ENCODE measurements at places on chromosomes 13 and 19. TPM values are rescaled to one million over a fixed set of nuclear protein-coding genes. Genes with fewer than 3 reads are reported as not detected.

TMEM145 gene
- not detected for total RNA-seq

GRCh38 chr13:53068585-53069520 lies 40.2 kb downstream of the OLFM4 start:
- no peaks in the 10 kb centered on the region for H3K36me3 ChIP-seq
- DNase-seq = no peak
- no peak overlapping the region for H3K4me3 ChIP-seq
- H3K27me3 ChIP-seq = no peaks in the 10 kb centered on the region

- H3K27me3 ChIP-seq = no peaks in the 10 kb centered on the region
- no peak overlapping the region for H3K27ac ChIP-seq
- no peak overlapping the region for H3K4me3 ChIP-seq
Measured at GRCh38 chr13:36530050-36530789, 97.9 kb downstream of the CCNA1 start.

DNA sequence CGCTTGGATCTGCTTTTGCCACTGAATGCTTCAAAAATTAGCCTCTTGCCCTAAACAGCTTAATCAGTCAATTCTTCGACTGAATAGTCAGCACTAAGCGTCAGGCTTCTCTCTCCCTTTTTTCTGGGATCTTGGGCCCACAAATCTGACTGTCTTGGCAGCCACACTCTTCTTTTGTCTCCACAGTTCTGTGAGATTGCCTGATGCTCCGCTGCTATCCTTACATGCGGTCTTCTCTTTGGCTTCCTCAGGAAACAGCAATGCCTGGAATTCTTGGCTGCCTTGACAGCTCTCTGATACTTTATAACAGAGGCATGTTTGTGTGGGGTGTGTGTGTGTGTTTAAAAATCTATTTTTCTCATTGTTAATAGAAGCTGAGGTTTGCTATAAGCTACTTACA lies 32.6 kb downstream of the ERCC5 start:
- no peaks in the 10 kb centered on the region for H3K27me3 ChIP-seq
- no peak overlapping the region for H3K4me3 ChIP-seq
- H3K4me1 ChIP-seq = no peaks in the 10 kb centered on the region
- peaks cover 22% of the 10 kb centered on the region for H3K36me3 ChIP-seq
- no peak for DNase-seq

GRCh38 chr19:16069813-16070365 lies 6.4 kb upstream of the TPM4 start:
- H3K4me3 ChIP-seq = peak overlapping the region; percentile 82
- no peaks in the 10 kb centered on the region for H3K27me3 ChIP-seq
- peak overlapping the region; percentile 99 for H3K27ac ChIP-seq
- peaks cover 5% of the 10 kb centered on the region for H3K36me3 ChIP-seq

LYPD5 gene
- total RNA-seq = 2.0 TPM

DNA sequence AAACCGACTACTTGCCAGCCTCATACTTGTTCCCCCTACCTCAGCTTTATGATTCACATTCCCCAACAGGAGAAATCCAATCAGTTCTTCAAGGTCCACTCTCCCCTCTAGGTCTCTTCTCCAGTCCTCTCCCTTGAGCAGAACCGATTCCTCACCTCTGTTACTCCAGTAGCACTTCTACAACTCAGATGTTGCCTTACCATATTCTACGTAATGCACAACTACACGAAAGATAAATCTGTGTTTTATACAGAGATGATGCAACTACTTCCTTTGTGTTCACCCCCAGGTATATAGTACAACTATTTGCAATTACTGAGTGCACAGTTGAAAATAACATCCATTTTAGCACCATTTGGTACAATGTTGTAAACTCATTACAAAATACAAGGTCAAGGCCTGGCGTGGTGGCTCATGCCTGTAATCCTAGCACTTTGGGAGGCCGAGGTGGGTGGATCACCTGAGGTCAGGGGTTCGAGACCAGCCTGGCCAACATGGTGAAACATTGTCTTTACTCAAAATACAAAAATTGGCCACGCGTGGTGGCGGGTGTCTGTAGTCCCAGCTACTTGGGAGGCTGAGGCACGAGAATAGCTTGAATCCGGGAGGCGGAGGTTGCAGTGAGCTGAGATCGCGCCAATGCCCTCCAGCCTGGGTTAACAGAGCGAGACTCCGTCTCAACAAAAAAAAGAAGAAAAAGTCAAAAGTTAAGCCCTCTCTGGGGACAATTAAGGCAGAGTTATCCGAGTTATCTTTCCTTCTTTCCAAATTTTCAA lies 2.8 kb upstream of the WBP4 start:
- H3K4me3 ChIP-seq = peak overlapping the region; percentile 61
- H3K36me3 ChIP-seq = no peaks in the 10 kb centered on the region
- no peak for DNase-seq

CHMP2A gene
- 144 TPM for total RNA-seq

UBE2L5 gene
- 1.6 TPM for total RNA-seq

GRCh38 chr13:94548821-94549231 lies 47.1 kb downstream of the TGDS start:
- H3K27ac ChIP-seq = peak overlapping the region; percentile 95
- H3K36me3 ChIP-seq = no peaks in the 10 kb centered on the region
- peaks cover 8% of the 10 kb centered on the region for H3K4me1 ChIP-seq
- peak overlapping the region; percentile 69 for H3K4me3 ChIP-seq

- H3K4me3 ChIP-seq = peak overlapping the region; percentile 70
- no peaks in the 10 kb centered on the region for H3K27me3 ChIP-seq
- H3K27ac ChIP-seq = peak overlapping the region; percentile 91
- peak; percentile 72 for DNase-seq
- H3K4me1 ChIP-seq = peaks cover 43% of the 10 kb centered on the region
- H3K36me3 ChIP-seq = peaks cover 8% of the 10 kb centered on the region
Measured at GRCh38 chr19:39341129-39341718, 997 bp upstream of the SAMD4B start.

DUS3L gene
- 36.4 TPM for total RNA-seq

- DNase-seq = peak; percentile 88
- no peaks in the 10 kb centered on the region for H3K27me3 ChIP-seq
- H3K27ac ChIP-seq = no peak overlapping the region
- H3K4me1 ChIP-seq = no peaks in the 10 kb centered on the region
Measured at GRCh38 chr19:16771618-16772017, 52.0 kb downstream of the NWD1 start.

DNA sequence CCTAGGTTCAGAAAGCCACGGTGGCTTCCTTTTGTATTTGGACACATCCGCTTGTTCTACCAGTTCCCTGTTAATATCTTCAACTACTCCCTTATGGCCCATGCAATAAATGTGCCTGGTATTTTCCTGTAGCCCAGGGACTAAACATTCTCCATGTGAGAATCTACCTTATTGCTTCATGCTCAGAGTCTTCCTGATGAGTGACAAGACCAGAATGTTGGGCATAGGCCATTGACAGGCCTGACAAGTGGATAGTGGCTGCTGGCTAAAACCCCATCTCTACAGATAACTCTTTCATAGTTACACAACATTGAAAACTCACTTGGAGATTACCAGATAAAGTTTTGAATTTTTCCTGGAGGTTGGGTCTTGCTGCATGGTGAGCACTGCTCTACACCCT lies 449.9 kb downstream of the HS6ST3 start:
- no peak for DNase-seq
- no peak overlapping the region for H3K27ac ChIP-seq
- no peak overlapping the region for H3K4me3 ChIP-seq
- no peaks in the 10 kb centered on the region for H3K36me3 ChIP-seq
- H3K4me1 ChIP-seq = no peaks in the 10 kb centered on the region

DOCK6 gene
- total RNA-seq = 39.9 TPM

GRCh38 chr13:32791545-32792172 lies 205.4 kb downstream of the PDS5B start:
- no peak for DNase-seq
- H3K36me3 ChIP-seq = no peaks in the 10 kb centered on the region
- H3K27me3 ChIP-seq = no peaks in the 10 kb centered on the region
- H3K4me3 ChIP-seq = no peak overlapping the region
- no peaks in the 10 kb centered on the region for H3K4me1 ChIP-seq
- no peak overlapping the region for H3K27ac ChIP-seq

DNA sequence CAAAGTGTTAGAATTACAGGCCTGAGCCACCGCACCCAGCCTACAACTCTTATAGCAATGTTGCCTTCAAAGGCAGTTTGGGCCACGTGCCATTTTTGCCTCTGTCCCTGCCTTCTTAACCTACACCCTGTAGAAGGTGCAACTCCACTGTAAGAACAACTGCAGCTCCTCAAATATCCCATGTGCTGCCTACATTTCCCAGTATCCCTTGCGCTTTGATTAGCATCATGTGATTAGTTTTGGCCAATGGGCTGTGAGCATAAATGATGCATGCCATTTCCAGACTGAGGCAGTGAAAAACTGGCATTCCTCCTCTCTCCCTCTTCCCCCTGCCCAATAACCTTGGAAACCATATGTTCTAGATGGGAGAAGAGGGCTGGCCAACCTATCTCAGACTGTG lies 75.2 kb upstream of the MRI1 start:
- H3K4me1 ChIP-seq = no peaks in the 10 kb centered on the region
- H3K4me3 ChIP-seq = no peak overlapping the region
- H3K27me3 ChIP-seq = no peaks in the 10 kb centered on the region
- no peak for DNase-seq
- H3K27ac ChIP-seq = no peak overlapping the region

DNA sequence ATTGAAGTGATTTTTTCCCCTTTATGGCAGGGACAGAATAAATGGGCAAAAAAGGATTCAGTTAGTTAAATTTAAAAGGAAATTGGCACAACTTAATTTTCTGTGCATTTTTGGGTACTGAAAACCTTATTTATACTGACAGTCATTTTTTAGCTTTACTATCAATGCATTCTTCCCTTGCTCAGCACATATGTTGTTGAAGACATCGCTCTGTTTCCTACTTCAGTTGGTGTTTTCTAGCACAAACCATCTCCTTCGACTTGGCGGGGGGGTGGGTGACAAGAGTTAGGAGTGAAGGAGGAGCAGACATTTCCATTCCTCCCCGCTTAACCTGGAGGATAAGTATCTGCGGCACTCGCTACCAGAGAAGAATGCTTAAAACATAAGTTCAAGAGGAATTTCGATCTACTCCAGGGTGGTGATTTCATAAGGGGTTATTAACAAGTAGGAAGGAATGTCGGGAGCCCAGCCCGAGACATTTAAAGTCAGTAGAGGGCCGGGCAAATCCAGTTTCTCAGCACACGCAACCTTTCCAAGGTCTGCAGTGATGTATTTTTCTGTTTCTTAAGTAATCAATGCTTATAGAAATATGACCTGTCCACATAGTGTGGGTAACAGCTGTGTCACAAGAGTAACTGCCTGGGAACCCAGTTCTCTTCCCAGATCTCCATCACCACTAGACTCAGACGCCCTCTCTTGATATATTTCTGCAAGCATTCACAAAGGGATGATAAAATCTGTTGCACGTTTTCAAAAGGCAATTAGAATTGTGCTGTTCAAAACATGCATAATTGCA lies 525.8 kb downstream of the MYO16 start:
- DNase-seq = no peak
- no peaks in the 10 kb centered on the region for H3K27me3 ChIP-seq
- H3K4me1 ChIP-seq = peaks cover 30% of the 10 kb centered on the region

GRCh38 chr19:49713236-49713845 lies 22.4 kb downstream of the CPT1C start:
- H3K27ac ChIP-seq = no peak overlapping the region
- no peak for DNase-seq
- H3K36me3 ChIP-seq = no peaks in the 10 kb centered on the region
- no peaks in the 10 kb centered on the region for H3K4me1 ChIP-seq

RNF225 gene
- not detected for total RNA-seq

DNA sequence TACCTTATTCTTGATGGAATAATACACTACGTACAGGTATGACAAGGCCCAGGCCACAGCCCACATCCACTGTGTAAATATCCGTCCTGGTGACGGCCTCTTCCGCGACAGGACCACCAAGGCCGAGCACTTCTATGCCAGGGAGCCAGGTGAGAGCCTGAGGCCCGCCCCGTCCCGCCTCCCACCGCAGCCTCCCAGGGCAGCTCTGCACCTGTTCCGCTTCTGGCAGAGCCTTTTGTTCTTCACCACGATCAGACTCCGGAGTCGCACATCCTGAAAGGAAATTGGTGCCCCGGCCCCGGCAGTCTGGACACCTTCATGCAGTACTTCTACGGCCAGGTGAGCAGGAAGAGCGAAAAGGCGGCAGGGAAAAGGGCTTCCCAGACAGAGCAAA lies 10.6 kb upstream of the ZNF358 start:
- no peak for DNase-seq
- H3K36me3 ChIP-seq = no peaks in the 10 kb centered on the region
- no peak overlapping the region for H3K27ac ChIP-seq
- H3K4me3 ChIP-seq = no peak overlapping the region
- H3K4me1 ChIP-seq = peaks cover 31% of the 10 kb centered on the region

PCDH9 gene
- 15.7 TPM for total RNA-seq

CYP4F22 gene
- total RNA-seq = not detected

- H3K27me3 ChIP-seq = no peaks in the 10 kb centered on the region
- H3K27ac ChIP-seq = no peak overlapping the region
- H3K4me1 ChIP-seq = peaks cover 39% of the 10 kb centered on the region
- DNase-seq = no peak
- no peaks in the 10 kb centered on the region for H3K36me3 ChIP-seq
Measured at GRCh38 chr13:37344056-37344455, 238.6 kb upstream of the CSNK1A1L start.

- H3K36me3 ChIP-seq = no peaks in the 10 kb centered on the region
- DNase-seq = no peak
- H3K27ac ChIP-seq = no peak overlapping the region
- H3K4me3 ChIP-seq = no peak overlapping the region
- no peaks in the 10 kb centered on the region for H3K27me3 ChIP-seq
Measured at GRCh38 chr13:103007427-103007762, 58.8 kb downstream of the SLC10A2 start.

DCT gene
- total RNA-seq = 0.36 TPM

- H3K4me3 ChIP-seq = no peak overlapping the region
- no peak for DNase-seq
- H3K36me3 ChIP-seq = no peaks in the 10 kb centered on the region
- no peaks in the 10 kb centered on the region for H3K27me3 ChIP-seq
- H3K27ac ChIP-seq = no peak overlapping the region
Measured at GRCh38 chr13:48739386-48739964, 85.7 kb downstream of the CYSLTR2 start.

GRCh38 chr19:17183271-17183761 lies 31.8 kb upstream of the USE1 start:
- DNase-seq = no peak
- H3K36me3 ChIP-seq = peaks cover 65% of the 10 kb centered on the region
- no peak overlapping the region for H3K4me3 ChIP-seq
- no peaks in the 10 kb centered on the region for H3K27me3 ChIP-seq

GRCh38 chr13:33874871-33875270 lies 56.9 kb downstream of the RFC3 start:
- no peaks in the 10 kb centered on the region for H3K4me1 ChIP-seq
- no peak overlapping the region for H3K4me3 ChIP-seq
- no peak for DNase-seq
- H3K27me3 ChIP-seq = no peaks in the 10 kb centered on the region
- H3K27ac ChIP-seq = no peak overlapping the region
- no peaks in the 10 kb centered on the region for H3K36me3 ChIP-seq

GRCh38 chr13:20984879-20985278 lies 76.5 kb downstream of the LATS2 start:
- DNase-seq = no peak
- H3K27me3 ChIP-seq = no peaks in the 10 kb centered on the region

Data from sigmoid colon (tissue), 7 donors.